NCI-H1105 treated with DMSO at 0.1 percent for 48 hours (cell line): ENCODE measurements at places on chromosomes 4 and X.

DNA sequence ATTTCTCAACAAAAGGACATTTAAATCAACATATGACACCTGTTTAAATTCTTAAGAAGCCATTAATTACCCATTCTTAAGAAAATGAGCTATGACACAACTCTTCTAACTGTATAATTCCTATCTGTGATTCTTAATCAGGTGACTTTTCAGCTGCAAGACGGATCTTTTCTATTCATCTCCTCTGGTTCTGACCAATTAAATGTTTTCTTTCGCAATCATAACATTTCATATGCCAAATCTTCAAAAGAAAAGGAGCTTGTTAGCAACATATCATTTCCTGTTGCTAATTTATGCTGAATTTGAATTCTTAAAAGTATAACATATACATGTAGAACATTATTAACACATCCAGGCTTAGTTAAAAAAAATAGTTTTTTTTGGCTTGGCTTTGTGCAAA is 62.5 kb downstream of the SEL1L3 start:
- DNase-seq = no peak

DNA sequence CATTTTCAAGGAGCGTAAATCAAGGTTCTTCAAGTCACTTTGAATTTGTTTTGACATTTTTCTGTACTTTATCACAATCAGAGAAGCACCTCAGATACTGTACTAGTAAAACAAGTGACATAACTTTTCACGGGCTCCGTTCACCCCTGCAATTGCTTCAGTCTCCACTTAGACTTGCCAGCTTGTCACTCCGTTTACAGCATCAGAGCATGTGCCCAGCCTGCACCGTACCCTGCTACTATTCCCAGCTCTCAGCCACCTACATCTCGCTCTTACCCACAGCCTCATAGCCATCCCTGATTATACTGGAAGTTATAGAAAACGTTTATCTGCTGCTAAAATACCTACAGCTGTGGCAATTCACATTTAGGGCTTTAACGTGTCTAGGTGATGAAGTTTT is 135.3 kb upstream of the TENM3 start:
- DNase-seq = no peak

DNA sequence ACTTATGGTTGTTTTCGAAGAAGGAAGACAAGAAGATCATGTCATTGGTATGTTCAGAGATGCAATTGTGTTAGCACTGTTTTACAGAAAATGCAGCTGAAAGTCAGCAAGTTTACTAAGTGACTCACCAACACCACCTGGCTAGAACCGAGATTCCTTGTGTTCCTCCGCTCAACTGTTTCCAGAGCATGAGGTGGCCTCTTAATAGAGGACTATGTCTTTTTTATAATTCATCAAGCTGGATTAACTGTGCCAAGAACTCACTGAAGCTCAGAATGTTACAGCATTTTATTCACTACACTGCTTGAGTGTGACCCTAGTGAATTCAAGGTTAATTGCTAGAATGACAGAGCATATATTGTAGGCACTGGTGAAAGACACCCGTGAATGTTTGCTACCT is 1573.5 kb upstream of the TENM3 start:
- no peak for DNase-seq

- DNase-seq = peak; percentile 3
Observed at GRCh38 chr4:150181536-150181935, 103.3 kb downstream of the DCLK2 start.

DNA sequence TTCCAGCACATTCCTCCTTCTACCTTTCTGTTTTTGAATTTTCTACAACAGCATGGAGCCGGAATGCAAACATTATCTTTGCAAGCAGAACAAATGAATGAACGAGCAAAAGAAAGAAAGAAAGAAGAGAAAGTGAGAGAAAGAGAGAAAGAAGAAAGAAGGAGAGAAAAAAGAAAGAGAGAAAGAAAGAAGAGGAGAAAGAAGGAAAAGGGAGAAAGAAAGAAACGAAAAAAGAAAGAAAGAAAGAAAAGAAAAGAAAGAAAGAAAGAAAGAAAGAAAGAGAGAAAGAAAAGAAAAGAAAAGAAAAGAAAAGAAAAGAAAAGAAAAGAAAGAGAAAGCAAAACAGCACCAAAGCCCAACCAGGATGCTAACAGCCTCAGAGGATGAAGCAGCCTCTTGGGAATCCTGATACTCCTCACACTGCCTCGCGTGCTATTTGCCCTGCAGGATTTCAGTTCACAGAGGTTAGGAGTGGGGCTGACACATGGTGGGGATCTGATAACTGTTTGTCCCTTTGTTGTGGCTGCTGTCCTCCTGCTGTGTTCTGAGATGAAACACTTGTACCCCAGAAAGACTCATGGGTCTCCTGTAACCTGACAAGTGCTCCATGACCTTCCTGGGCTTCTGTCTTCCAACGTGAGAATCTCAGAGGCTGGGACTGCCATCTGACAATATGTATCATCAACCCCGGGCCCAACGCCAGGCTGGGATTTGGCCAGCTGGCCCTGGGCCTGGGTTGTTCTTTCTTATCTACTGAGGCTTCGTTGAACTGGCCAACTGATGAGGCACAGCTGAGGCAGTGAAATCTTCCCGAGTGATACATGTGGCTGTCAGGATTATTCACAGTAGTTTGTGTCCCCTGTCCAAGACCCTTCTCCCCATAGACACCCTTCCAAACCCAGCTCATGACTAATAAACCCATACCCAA is 61.0 kb downstream of the SEPSECS start:
- no peak for DNase-seq

- no peak for DNase-seq
Observed at GRCh38 chr4:67565284-67565683, 6.8 kb downstream of the STAP1 start.

DNA sequence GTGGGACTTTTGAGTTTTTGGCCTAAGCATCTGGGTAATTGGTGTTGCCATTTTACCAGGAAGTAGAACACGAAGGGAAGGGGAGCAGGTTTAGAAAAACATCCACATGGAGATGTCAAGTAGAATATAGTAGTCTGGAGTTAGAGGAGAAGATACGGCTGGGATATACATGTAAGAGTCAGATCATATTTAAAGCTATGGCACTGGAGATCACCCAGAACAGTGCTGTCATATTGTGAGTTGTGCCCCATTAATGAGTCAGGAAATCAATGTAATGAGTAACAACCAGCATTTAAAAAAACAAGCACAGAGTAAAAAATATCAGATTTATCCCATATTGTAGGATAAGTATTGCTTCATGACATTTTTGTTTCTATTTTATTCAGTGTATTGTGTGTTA is 4.2 kb downstream of the GSTCD start:
- no peak for DNase-seq

GRCh38 chr4:158193171-158193749 is 17.0 kb upstream of the TMEM144 start:
- peak; percentile 27 for DNase-seq

GRCh38 chr4:88731381-88731780 is 33.8 kb upstream of the NAP1L5 start:
- DNase-seq = no peak

GRCh38 chr4:42458657-42459056 is 61.4 kb downstream of the SHISA3 start:
- DNase-seq = no peak

GRCh38 chrX:78493180-78493579 is 165.8 kb upstream of the CYSLTR1 start:
- DNase-seq = no peak

- DNase-seq = peak; percentile 45
Observed at GRCh38 chr4:81197864-81198524, 17.0 kb downstream of the PRKG2 start.

GRCh38 chr4:16415751-16416150 is 189.5 kb upstream of the TAPT1 start:
- no peak for DNase-seq

GRCh38 chr4:26420438-26420837 is 69.8 kb downstream of the CCKAR start:
- DNase-seq = no peak

DNA sequence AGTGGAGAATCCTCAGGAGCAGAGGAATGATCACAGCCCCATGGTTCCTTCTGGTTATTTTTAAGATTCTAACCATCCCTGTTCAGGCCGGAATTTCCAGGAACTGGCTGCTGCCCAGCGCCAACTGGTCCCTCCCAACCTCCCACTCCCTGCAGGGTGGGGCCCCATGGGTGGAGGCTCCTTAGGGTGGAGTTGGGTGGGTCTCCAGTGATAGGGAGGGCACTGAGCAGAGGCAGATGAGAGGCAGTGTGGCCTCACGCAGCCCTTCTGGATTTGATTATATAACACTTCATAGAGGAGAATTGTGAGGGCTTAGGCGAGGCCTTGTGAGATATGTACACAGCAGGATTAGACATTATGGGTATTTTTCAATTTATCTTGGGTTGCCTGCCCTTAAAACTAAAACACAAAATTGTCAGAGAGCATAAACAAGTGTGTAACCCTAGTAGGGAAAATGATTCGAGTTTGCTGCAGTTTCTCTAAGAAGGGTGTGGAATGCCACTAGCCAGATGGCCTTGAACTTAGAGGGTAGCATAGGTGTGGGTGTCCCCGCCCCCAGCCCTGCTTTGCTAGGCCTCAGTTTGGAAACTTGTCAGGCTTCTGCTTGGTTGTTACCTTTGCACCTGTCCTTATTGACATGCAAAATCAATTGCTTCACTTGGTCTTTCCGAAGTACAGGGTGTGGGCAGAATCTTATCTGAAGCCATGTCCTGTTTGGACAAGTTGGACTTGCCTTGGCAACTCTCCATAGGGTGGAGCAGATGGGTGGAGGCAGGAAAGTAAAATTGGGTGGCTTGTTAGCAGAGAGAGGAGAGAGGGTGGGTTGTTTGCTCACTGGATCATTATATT is 9.4 kb downstream of the KLF3 start:
- peak; percentile 92 for DNase-seq

DNA sequence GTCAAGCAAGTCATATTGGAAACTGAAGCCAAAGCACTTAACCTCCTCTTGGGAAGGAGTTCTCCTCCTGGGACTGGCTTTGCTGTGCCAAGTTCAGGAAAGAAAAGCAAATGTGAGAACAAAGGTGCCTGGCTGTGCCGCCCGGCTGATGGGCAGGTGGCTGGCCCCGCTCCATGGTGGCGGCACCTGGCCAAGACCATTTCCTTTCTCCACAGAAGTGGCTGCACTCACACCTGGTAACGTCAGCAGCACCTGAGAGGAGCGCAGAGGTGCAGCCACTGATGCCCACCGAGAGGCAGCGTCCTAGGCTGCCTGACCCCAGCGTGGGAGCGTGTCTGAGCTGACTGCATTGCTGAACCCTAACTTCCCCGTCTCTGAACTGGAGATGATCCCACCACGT is 54.3 kb downstream of the DCTD start:
- DNase-seq = peak; percentile 88

DNA sequence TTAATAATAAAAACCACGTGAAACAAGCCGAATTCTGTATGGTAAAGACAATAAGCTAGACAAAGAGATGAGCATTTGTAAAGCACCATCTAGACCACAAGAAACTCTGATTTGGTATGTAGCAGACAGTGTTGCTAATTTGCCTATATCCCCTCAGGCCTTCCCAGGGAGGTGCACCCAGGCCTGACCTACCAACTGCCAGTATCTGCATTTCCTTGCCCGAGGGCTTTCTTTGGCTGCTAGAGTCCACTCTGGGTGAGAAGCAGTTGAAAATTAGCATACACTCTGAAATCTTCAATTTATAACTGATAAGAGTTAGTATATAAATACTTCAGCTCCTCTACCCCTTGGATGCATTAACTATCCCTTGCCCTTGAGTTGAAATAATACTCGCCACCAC is 37.4 kb upstream of the IL1RAPL1 start:
- DNase-seq = no peak

DNA sequence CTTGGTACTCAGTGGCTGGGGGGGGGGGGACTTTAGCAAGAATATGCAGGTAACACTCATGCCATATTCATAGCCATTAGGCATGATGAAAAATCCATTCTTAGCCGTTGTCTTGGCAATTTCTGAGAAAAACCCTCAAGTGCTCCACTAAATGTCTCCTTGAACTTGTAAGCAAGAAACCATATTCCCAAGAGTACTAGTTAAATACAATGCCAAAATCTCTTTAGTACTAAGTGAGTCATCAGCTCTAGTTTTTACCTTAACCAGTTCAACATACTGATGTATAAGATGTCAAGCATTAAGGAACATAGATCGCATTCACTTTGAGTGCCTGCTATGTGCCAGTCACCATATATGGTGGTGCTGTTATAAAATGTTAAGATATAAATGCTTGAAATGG is 27.5 kb downstream of the UBE2D3 start:
- DNase-seq = no peak

DNA sequence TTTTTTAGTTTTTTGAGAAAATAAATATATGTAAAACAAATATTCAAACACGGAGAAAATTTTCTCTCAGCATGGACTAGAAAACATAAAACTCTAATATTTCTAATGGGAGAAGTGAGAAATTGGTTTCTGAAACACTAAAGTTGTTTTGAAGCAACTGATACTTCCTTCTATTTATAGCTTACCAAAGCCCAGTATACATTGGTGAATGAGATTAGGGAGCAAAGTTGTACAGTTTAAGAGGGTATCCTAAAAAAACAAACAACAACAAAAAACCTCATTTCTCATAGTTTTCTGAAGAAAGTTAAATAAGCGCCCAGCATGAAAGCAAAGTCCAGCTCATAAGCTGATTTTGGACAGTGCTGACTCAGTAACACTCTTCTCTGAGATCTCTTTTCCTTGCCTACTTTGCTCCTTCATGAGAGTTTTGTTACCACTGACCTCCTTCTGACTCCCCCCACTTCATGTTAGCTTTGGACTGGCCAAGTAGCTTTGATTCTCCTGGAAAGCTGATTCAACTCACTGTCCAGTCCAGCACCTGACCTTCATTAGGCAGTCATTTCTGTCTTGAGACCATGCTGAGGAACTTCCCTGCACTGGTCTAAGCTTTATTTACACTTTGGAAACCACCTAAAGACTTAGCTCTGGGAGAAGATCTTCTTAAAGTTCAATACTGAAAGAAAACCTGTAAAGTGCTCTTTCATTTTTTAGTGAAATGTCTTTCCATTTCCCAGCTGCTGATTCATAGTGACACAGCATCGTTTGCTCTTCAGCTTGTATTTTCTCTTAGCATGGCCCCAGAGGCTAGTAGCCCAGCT is 21.8 kb upstream of the P2RY10 start:
- DNase-seq = no peak

DNA sequence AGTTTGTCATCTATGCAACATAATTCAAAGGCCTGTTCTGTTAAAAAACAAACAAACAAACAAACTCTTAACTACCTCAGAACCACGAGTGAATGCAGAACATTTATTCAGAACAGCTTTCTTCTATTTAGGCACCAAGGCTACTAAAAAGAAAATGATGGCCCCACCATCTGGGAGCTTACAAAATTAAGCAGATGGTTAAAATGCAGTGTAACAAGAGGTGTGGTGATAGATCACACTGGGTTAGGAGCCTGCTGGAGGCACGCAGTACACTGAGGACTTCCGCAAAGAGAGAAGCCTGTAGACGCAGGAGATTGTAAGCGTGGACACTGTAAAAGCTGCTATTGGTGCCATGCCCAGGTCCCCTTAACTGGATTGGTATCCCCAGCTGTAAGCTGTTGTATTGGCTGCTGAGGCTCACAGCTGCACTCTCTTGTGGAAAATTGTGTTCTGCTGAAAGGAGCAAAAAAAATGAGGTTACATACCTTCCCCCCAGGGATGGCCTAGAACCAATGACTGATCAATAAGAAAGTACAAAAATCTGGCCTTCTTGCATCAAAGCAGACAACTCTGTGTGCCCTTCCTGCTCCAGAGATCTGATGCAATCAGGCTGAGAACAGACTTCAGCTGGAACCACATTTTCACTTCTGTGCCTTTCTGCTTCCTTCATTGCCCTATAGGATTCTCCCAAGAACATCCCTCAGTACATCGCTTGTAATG is 60.0 kb downstream of the SHROOM3 start:
- no peak for DNase-seq
